ENCODE measurements at places on chromosomes 3 and 15.

DNA sequence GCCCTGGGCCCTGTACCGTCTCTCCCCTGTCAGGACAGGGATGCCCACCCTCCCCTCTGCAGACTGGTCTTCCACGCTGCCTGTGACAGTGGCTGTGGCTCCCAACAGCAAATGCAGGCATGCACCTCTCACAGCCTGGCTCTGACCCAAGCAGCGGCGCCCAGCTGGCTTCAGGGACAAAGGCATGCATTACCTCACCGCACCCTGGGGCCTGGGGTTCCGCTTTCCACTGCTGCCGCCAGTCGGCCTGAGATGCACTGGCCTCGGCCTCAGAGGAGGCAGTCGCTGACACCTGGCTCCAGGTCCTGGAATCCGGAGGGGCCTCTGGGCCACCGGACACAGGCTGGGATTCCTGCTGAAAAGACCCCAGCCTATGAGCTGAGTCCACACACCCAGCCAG lies 70.3 kb downstream of the SCN5A start:
- no peak for DNase-seq

DNA sequence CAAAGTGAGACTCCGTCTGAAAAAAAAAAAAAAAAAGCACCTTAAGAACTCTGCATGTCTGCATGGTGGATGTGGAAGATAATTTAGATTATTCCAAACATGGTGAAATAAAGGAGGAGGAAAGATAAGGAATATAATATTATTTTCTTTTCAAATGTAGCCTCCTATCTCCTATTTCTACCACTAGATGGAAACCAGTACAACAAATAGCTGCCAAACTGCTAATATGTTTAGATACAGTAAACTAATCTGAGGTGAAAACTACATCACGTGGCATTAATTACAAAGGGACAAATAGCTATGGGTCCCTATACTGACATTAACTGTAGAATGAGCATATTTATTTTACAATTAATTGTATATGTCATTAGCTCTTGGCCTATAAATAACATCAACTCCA lies 197.8 kb downstream of the TBC1D5 start:
- no peak for DNase-seq

GRCh38 chr3:25584011-25584789 lies 80.5 kb downstream of the TOP2B start:
- DNase-seq: no peak

DNA sequence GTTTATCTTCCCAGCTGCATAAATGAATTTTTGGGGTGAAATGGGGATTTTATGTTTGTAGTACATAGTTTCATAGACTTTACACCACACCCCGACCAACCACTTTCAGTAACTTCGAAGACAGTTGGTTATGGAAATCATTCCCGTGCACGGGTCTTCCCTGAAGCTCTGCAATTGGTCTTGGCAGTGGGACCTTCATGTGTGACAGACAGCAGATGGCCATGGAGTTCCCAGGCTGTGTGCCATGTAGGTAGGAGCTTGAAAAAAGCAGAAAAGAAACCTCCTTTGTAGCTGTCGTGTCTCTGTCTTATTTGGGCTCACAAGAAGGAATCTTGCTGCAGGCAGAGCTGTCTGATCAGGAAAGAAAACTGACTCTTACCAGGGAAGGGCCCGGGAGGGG lies 25.9 kb downstream of the EXOG start:
- DNase-seq: no peak

DNA sequence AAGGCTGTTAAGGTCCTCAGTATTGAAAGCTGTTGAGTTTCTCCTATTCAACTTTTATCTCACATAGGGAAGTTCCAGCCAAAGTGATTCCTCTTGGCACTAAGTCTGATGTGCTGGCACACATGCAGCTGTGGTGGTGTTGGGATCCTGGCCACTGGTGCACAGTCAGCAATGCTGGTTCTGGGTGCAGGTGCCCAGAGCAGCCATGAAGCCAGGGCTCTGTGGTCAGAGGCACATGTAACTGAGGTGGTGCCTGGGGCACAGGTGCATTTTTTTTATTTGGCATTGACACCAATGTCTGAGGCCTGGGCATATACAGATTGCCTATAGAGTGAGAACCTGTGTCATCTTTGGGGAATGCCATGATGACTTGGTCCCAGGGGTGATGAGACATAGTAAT lies 271.4 kb downstream of the POLQ start:
- DNase-seq: no peak

DNA sequence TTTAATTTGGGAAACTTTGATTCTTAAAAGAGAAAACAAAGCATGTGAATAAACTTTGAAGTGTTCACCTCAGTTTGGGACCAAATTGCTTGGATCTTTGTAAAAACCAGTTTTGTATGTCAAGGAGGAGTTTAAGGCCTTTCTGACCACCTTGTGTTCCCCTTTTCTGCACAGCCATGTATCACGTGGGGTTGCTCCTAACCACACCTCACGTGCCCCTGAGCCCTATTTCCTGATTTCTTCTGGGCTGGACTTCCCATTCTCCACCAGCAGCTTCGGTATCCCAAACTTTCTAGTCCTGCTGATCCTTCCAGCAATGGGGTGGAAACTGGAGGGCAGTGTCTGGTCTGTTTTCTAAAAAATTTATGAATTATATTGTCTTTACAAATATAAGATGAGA lies 76.4 kb upstream of the STT3B start:
- DNase-seq: no peak

- DNase-seq: no peak
Observed at GRCh38 chr3:50259432-50260026, 9.4 kb upstream of the SEMA3B start.

- peak; percentile 29 for DNase-seq
Observed at GRCh38 chr15:90482124-90483011, 47.4 kb upstream of the CRTC3 start.

DNA sequence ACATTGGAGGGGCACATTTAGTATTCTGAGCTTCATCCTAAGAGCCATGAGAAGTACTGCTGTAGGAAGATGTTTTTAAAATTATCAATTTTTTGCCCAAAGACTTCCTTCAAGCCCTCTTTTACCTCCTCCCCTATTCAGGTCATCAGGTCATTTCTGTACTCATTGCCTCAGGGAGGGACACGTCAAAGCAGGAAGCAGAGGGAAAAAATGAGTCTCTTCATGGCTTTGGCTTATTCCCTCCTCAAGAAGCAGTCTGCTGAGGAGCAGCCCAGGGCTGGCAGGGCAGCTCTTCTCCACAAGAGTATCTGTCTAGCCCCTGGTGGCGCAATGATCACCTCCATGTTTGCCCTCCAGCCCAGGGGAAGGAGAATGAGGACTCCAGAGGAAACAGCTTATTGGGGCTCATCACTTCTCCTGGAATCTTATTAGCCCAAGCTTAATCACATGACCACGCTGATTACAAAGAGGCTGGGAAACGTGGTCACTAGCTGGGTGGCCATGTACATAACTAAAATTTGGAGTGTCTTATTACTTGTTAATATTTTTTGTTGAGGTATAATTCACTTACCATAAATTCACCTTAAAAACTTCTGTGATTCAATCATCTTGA lies 44.2 kb upstream of the GATA2 start:
- DNase-seq: no peak

DNA sequence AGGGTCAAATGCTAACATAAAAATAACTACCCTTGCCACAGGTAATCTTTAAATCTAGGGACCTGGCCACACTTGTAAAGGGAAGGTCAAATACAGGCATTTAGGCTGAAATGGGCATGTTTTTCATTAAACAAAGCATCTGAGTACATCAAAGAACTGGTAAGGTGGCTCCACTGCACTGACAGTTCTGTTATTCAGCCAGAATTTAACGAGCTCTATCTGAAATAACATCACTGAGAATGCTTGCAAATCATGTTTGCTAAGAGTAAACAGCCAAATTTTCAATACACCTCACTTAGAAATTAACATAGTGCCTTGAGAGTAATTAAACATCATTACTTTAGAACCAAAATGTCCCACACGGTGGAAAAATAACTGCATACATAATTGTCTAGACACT lies 118.9 kb downstream of the MTHFS start:
- no peak for DNase-seq

DNA sequence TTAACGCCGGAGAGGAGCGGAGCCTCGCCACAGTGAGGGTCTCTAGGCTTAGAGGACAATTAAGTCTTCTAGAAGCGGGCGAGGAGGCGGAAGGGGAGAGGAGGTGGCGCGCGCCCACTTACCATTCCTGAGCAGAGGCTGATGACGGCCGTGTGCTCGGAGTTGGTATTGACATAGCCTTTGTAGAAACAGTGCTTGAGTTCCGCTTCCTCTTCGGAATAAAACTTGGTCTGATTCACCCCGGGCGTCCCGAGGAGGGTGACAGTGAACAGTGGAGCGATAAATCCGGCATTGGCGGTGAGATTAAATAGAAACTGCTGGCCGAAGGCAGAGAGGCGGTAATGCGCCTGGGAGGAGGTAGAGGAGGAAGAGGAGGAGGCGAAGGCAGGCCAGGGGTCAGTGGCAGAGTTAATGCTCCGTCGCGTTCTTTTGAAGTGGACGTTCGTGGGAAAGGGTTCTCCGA lies 1.3 kb downstream of the ADAMTS9 start:
- DNase-seq: no peak

DNA sequence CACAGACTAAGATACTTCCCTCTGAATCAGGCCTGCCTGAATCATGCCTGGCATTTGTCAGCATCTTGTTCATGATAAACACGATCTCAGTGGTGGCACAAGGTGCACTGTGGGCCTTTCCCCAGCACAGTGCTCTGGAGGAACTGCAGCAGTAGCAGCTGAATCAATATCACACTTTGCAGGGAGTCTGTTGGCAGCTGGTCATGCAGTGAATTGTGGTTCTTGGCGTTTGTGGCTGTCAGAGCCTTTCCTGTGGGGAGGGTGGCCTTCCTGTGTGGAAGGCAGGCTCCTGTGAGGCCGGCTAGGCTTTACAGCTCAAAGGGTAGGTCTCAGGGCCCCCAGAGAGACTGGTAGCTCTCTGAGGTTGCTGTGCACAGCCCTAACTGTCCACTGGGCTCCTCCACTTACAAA lies 54.4 kb upstream of the TLE3 start:
- peak; percentile 82 for DNase-seq

- DNase-seq: no peak
Observed at GRCh38 chr3:194979173-194979572, 291.8 kb downstream of the XXYLT1 start.

DNA sequence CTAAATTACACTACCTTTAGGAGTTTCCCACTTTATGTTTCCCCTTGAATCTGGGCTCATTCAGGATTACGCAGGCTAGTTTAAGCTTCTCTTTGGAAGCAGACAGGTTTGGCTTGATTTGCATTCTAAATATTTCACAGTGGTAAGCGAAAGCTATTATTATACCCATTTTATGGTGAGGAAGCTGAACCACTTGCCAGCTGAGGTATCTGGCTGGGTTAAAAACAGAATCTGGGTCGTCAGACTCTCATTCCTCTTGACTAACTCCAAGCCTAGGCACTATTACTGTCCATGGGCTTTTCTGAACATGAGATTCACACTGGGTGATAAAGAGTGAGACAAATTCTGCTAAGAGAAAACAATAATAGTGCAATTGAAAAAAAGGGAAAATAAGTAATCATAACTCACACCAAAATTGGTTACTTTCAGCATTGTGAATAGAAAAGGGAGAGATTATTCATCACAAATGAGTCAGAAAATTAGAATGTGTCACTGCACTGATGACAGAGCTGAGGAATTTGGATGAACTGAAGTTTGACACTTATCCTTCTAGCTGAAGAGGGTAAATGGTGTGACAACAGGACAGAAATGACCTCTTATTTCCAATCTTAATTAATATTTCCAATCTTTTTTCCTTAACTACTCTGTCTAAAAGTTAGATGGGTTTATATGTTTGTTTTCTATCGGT lies 211.3 kb downstream of the TIGIT start:
- no peak for DNase-seq

DNA sequence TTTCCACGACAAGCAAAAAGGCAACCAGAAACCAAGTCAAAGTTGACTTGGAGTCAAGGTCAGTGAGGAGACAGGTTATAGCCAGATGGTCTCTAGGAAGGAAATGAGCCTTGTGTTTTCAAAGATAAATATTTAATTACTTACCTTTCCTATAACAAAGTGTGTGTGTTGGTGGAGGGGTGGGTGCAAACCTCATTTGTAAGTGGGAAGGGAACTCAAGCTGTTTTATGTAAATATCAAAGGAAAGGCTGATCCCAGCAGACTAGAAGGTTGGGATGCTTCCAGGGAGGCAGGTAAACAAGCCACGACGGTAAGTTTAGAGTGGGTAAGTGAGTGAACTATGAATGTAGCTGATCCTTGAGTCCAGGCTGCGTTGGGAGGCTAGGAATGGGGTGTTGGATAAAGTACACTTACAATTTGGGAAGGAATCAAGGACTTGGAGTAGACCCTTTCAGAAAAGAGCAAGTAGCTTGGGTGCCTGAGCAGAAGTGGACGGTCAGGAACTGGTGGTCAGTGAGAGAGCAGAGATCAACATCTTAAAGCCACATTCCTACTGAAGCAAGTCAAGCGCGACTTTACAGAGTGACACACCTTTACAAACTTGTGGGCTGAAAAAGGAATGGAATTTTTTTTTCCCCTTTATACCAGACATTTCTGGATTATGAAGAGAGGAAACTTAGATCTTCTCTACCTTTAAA lies 82.0 kb upstream of the TBL1XR1 start:
- DNase-seq: no peak

DNA sequence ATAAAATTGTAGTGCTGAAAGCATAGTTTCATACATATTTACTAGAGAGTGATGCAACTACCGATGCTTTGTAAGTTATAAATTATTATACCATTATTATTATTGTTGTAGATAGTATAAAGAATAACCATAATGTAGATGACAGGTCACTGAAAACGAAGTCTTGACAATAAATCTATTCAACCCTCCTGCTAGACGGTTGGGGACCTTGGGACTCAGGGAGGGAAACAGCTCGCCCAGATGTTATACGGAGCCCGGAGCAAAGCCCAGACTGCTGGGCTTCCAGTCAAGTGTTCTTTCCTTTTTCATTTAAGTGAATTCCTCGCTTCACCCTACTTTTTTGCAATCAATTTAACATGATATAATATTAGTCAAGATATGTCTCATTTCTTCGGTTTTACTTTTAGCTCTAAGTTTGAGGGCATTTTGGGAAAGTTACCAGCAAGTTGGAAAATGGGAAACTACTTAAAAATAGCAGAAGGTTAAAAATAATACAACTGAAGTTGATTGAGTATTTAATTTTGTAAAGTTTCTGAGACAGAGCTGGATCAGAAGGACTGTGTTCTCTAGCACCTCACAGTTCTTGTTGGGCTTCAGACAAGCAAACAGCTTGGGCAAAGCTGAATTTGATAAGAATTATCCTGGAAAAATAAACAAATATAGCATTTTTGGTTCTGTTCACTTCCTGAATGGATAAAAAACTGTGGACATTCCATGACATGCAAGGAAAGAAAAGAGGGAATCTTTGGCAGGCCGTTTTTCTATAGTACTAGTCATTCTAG lies 173.4 kb upstream of the TP63 start:
- DNase-seq: no peak

All from brain pericyte (primary cell).